Left cardiac atrium (tissue), 4 donors: ENCODE measurements at places on chromosomes 5 and 9. TPM values are rescaled to one million over a fixed set of nuclear protein-coding genes. Genes with fewer than 3 reads are reported as not detected.

- DNase-seq = peak; percentile 47
Observed at GRCh38 chr9:121567500-121568342, 68.1 kb upstream of the GGTA1 start.

The LAMC3 gene
- 0.29 TPM for total RNA-seq

The IL5 gene
- total RNA-seq = not detected

GRCh38 chr5:65828022-65828896 is 98.1 kb upstream of the ERBIN start:
- no peak for DNase-seq

DNA sequence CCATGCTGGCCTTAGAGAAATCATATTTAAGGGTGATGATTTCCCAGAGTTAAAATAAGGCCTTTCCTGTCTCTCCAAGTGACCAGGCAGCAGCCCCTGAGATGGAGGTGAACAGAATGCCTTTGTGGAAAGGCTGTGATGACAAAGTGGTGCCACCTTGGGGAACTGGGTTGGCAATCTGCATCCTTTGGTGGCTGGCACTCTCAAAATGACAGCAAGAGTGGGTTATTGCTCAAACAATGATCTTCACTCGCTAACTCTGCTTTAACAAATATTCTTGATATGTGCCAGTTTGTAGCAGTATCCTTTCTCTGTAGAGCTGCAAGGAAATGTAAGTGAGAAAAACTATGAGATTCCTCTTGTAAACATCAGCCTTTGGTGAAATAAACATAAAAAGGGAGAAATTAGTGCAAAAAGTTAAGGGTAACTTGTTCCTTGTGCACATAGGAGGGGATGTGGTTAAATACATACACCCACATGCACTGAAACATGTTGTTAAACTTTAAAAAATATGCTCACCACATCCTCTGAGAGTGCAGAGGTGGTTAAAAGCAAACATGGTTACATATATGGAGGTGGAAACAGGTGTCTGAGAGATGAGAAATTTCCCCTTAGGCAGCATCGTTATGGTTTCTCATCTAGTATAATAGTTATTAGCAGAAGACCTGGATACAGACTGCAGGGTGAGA is 373.4 kb upstream of the CTNND2 start:
- no peak for DNase-seq

DNA sequence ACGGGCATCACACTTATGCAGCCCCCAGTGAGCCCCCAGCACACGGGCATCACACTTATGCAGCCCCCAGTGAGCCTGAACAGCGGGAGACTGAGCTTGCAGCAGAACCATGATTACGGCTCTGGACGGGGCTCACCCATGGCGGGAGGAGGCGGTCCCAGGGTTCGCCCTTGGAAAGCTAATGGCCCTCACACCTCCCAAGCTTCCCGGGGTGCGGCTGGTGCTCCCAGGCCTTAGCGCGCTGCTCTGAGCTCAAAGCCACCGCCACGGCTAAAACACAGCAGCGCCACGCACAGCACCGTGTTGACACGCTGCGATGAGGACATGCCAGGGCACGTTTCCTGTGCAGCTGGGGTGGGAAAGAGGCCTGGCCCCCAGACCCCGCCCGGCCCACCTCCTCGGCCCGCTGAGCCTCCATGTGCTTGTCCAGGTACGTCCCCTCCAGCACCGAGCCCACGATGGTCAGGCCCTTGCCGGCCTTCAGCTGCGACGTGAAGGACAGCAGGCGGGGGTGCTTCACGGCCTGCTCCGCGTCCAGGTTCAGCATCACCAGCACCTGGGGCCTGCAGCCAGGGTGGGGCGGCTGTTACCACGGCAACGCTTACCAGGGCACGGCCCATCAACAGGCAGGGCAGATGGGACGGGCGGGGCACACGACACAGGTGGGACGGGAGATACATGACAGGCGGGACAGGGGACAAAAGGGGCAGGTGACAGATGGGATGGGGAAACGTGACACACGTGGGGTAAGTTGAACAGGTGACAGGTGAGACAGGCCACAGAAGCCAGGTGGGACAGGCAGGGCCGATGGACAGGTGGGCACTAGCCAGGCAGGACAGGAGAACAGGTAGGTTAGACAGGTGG is 38.4 kb downstream of the SLC12A7 start:
- DNase-seq = no peak

The SAXO1 gene
- total RNA-seq = not detected

GRCh38 chr5:140806834-140807775 is at the start of gene PCDHA4:
PCDHA4 (plus strand) TSS chr5:140807068.
- peak; percentile 49 for DNase-seq

- DNase-seq = no peak
Observed at GRCh38 chr9:124480621-124480981, 26.6 kb downstream of the NR5A1 start.

DNA sequence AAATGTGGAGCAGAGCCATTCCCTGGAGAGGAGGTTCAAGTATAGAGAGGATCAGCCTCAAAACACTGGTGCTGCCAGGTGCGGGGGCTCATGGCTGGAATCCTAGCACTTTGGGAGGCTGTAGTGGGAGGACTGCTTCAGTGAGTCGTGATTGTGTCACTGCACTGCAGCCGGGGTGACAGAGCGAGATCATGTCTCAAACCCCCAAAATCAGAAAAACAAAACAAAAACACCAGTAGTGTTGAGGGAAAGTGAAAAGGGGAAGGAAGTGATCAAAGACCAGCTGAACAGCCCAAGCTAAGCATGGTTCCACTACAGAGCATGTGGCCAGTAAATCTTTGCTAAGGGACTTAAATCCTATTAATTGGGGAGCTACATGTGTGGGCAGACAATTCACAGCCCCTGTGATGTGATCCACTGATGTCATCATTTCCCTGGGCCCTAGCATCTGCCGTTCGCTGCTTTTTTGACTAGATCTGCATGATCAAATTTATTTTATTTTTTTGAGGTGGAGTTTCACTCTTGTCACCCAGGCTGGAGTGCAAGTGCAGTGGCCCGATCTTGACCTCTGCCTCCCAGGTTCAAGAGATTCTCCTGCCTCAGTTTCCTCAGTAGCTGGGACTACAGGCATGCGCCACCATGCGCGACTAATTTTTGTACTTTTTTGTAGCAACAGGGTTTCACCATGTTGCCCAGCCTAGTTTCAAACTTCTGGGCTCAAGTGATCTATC is 2.7 kb upstream of the PCBD2 start:
- no peak for DNase-seq

DNA sequence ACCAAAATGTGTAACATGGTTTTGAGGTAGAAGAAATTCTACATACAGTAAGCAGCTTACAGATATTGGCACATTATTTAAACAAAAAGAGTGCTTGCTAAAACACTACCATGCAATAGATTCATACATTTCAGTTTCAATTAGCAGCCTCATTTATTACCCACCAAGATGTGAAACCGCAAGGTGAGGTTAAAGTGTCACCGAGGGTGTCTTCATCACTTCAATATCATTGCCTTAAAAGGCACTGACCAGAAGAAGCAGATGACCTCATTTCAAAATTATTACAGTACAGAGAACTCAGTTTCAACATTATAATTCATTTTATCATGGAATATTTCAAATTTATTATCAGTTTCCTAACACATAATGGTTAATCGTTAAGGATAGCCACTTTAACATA is 302.2 kb downstream of the ISL1 start:
- no peak for DNase-seq

The FGF18 gene
- 2.8 TPM for total RNA-seq

DNA sequence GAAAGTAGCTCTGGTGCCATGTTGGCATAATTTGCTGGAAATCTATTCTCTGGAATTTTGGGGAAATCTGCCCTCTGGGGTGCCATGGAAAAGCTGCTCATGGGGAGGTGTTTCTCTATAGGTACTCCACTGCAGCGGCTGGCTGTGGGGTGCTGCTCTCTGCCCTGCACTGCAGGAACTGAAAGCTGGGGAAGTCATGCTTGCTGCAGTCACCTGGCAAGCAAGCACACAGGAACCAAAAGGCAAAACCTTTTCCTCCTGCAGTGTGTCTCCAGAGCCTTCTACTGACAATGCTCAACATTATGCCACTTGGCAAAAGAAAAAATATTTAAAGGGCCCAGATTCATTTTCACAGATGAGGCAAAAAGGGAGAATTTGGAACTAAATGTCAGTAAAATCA is 25.8 kb upstream of the CARNMT1 start:
- no peak for DNase-seq

- DNase-seq = no peak
Observed at GRCh38 chr5:171872666-171873065, 87.0 kb downstream of the SMIM23 start.

The F2RL2 gene
- total RNA-seq = 0.09 TPM

DNA sequence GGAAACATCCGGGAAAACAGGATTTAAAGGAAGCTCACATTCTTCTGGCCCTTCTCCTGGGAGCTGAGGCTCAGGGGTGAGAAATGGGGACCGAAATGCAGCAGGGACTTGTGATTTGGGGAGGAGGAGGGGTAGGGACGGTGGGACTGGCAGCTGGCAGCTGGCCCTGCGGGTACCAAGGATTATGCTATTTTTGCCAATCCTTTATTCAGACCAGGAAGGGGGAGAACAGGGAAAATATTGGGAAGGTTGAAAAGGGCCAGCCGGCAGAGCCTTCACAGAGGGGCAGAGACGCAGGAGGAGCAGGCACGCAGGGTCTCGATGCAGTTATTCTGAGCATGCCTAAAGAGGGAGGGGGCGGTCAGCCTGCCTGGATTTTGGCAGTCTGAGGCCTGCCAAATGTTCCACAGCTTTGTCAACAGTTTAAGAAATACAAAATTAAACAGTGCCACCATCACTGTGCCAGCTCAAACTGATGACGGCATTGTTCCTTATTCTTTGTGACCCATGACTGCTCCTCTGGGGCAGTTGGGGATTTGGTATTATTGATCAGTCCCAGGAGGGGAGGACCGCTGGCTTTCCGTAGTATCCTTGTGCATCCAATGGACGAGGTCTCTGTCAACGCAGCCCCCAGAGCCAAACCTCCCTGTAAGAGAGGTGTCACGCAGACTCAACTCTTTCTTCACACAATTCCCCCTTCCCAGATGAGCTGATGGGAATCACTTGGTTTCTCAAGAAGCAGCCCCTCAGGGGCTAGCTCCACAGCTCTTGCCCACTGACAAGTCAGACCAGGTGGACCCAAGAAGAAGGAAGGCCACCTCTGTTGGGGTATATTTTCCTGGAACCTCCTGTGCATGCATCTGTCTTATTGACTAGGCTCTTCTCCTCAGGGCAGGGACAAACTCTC is 553.3 kb downstream of the BNC2 start:
- DNase-seq = no peak

- no peak for DNase-seq
Observed at GRCh38 chr5:172901788-172902496, 57.3 kb upstream of the RPL26L1 start.

The GRIN1 gene
- total RNA-seq = not detected

DNA sequence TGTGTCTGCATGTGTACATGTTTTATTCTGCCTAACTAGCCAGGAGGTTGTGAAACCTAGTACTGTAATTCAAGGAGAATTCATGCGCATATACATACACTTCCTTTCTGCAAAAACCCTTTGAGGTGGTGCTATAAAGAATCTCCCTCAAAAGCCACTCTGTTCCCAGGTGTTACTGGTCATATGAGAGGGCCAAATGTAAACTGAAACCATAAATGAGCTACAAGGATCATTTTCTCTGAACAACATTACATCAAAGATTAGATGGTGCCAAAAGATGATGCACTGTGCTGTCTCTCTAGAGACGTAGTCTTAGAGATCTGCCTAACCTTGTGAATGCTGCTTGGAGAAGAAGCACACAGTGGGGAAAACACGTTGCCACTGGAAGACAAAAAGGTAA is 15.7 kb downstream of the NREP start:
- DNase-seq = no peak

The NKD2 gene
- total RNA-seq = 4.4 TPM

DNA sequence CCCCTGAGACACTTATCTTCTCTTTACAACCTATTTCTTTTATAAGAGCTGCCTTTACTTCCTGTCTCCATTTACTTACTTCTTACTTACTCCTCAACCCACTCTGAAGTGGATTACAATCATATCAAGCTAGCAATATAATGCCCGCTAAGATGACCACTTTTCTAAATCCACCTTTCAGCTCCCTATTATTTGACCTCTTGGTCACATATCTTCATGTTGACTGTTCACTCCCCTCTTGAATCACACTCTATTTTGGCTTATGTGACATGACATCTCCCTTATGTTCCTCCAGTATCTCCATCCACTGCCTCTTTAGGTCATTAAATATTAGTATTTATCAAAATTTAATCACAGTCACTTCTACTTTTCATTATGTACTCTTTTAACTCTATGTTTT is 255.3 kb upstream of the TRPC7 start:
- no peak for DNase-seq

- no peak for DNase-seq
Observed at GRCh38 chr9:89218040-89218928, 39.7 kb upstream of the SHC3 start.

DNA sequence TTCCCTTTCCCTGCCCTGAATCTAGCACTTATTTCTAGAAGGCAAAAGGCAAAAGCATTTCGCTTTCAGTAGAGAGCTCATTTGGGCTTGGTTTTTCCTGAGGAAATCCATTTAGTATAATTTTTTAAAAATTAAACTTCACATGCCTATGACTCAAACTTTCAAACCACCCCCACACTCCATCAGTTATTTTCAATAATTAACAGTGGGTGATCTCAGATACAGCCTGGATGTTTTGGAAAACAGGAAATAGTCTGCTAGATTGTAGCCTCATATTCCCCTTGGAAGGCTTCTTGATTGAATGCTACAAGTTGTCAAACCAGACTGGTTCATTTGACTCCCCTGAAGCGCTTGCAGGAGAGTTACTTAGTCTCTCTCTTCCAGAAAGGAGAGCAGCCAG is 40.6 kb downstream of the SEMA5A start:
- DNase-seq = no peak

The RANBP17 gene
- total RNA-seq = 7.3 TPM

DNA sequence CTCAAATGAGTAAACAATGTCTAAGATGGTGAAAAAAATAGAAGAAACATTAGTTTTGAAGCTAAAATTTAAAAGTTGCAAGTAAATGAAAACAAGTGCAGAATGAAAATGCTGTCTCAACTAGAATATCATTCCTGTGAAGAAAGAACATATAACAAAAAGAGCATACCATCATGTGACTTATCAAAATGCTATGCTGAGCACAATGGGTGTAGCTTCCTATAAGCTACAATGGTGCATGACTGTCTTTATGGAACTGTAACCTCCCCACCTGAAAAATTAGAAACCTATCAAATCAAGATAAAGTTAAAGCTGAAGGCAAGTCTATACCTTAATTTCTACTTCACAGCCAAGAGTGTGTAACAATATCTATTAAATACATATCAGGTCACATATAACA is 192.0 kb downstream of the AP3B1 start:
- DNase-seq = no peak

The CBY3 gene
- total RNA-seq = not detected

The ORM1 gene
- 4.8 TPM for total RNA-seq

The FIBCD1 gene
- 2.2 TPM for total RNA-seq
